ENCODE measurements at places on chromosomes 7 and 10.

GRCh38 chr10:27145937-27146336, 8.2 kb downstream of the YME1L1 start:
- no peak for DNase-seq

DNA sequence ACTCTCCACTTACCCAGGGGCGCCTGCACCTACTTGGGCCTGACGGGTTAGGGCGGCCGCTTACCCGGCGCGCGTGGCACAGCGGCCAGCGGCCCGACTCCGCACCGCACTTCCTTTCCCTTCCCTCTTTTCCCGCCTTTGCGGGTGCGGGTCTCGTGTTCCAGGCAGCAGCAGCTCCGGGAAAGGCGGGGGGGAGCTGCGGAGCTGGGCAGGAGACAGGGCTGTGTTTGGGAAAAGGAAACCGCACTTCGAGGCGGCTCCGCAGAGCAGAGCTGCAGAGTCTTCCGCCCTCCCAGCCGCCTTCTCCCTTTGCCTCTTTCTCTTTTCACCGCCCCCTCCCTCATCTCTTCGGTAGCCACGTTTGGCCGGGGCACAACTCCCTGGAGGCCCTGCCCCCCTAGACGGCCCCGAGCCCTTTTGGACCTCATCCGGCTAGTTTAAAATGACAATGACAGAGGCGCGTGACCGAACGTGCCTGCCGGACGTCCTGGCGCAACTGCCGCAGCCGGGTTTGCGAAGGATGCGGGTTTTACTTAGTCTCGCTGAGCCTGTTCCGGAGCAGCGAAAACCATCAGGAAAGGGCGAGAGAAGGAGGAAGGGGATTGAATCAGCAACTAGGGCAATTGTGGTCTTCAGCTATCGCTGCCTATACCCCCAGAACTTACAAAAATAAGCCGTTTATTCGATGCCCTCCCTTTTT, 7.9 kb upstream of the PAX2 start:
- no peak for DNase-seq

- DNase-seq, result no peak
Observed at GRCh38 chr7:25698451-25699113, 453.4 kb upstream of the NFE2L3 start.

DNA sequence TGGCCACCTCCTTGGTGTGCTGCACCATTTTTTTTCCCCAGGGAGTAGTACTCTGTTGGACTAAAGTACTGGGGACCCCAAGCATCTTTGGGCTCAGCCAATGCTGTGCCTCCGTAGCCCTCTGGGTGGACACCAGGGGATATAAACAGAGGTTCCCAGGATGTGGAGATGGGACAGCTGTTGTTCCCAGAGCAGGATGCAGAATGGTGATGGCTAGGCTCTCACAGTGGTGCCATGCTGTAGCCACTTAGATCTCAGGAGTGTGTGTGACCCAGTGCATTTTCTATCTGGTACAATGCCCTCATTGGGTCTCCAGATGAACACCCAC, 50.9 kb upstream of the SCIN start:
- DNase-seq, result no peak

- no peak for DNase-seq
Observed at GRCh38 chr10:117532451-117533107, 10.0 kb upstream of the EMX2 start.
